Activated naive CD4-positive, alpha-beta T cell treated with anti-CD3 and anti-CD28 coated beads for 36 hours (primary cell): ENCODE measurements at places on chromosomes 3 and 15. TPM values are rescaled to one million over a fixed set of nuclear protein-coding genes. Genes with fewer than 3 reads are reported as not detected.

The GOLGA8T gene
- not detected for total RNA-seq

The MYLK gene
- total RNA-seq = not detected

The MCF2L2 gene
- total RNA-seq = 1.0 TPM

The SPESP1 gene
- total RNA-seq = 0.81 TPM

The NTRK3 gene
- total RNA-seq = 1.4 TPM

The ENTPD3 gene
- not detected for total RNA-seq

The SPTSSB gene
- total RNA-seq = not detected

The EMC7 gene
- 51.8 TPM for total RNA-seq

The SHC4 gene
- 0.25 TPM for total RNA-seq

The SEMA5B gene
- total RNA-seq = not detected

The PRICKLE2 gene
- 0.05 TPM for total RNA-seq

The SSUH2 gene
- 0.12 TPM for total RNA-seq

The ZNF717 gene
- total RNA-seq = 13.0 TPM

The UCN2 gene
- total RNA-seq = not detected

The PRR20G gene
- total RNA-seq = not detected
